ENCODE measurements at places on chromosomes 5 and 9. TPM values are rescaled to one million over a fixed set of nuclear protein-coding genes. Genes with fewer than 3 reads are reported as not detected.

DNA sequence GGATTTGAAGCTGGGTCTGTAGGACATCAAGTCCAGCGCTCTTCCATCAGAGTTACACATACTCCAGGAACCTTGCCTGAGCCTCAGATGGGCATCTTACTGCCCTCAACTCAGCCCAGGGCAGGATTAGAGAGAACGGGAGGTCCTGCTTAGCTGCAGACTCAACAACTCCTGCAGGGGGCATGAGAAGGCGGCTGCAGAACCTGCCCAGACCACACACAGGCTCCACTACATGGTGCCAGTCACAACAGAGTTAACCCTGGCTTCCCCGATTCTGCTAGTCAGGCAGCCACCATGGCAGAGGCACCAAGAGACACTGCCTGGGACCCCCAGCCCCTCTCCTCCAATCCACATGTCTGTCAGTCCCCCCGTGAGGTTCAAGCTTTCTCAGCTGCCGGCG lies 23.9 kb upstream of the CPLX2 start:
- DNase-seq: no peak

GRCh38 chr9:115118879-115119218 lies 892 bp upstream of the TNC start:
- DNase-seq: no peak

DNA sequence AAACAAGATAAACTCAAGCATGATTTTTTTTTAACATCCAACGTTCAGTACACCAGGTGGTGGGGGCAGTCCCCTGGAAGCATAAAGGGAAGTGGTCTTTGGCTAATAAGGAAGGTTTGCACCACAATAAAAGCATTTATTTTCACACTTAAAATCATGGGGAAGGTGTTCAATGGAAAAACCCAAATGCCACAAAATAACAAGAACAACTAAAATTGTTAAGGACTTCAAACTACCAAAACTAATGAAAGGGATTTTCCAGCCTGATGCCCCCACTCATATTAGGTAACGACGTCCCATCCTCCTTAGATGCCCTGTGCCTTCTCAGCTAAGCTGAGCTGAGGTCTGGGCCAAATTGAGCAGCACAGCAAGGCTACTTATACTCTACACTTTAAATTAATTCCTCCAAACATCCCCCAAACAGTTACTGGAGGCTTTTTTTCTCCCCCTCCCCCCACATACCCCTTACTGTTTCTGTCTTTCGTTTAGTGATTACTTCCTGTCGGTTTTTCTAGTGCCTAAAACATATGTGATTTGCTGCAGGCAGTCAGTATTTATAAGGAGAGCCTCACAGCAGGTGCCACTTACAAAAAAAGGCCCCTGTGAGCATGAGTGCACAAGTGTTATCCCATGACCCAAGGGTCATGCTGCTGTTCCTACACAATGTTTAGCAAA lies 259.7 kb upstream of the ZNF608 start:
- DNase-seq: no peak

- no peak for DNase-seq
These were observed 19.5 kb upstream of the B4GALT1 start for GRCh38 chr9:33186457-33187168.

- DNase-seq: no peak
These were observed 777.4 kb upstream of the CHD1 start for GRCh38 chr5:99706160-99706559.

DNA sequence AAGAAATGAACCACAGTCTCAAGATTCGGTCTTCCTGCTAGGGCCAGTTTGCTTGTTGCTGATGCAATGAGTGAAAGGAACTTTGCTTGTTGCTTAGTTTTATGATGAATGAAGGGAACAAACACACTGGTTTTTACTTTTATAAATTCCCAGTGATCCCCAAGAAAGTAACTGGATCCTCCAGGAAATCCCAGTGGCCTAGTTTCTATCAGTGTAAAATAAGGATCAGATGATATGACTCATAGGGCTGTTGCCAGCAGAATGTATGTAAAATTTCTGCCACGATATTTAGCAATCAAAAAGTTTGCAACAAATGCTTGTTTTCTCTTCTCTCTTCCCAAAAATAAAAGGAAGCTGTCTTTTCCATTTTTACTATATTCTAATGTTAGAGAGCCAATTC lies 160.1 kb upstream of the CDKN2B start:
- DNase-seq: no peak

DNA sequence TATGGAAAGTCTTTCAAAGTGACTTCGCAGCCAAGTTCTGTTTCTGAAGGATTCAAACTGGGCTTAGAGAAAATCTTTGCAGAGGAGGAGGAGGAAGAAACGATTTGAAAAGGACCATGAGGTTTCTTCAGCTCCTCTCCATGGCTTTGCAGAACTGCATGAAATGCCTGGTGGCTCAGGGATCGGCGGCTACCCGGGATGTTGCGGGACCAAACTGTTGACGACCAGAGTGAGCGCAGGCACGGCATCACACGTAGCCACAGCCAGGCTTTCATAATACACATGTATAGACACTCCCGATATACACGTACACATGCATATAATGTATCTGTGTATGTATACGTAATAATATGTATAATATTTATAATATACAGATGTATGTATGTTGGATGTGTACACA lies 180.0 kb downstream of the PAX5 start:
- DNase-seq: no peak

DNA sequence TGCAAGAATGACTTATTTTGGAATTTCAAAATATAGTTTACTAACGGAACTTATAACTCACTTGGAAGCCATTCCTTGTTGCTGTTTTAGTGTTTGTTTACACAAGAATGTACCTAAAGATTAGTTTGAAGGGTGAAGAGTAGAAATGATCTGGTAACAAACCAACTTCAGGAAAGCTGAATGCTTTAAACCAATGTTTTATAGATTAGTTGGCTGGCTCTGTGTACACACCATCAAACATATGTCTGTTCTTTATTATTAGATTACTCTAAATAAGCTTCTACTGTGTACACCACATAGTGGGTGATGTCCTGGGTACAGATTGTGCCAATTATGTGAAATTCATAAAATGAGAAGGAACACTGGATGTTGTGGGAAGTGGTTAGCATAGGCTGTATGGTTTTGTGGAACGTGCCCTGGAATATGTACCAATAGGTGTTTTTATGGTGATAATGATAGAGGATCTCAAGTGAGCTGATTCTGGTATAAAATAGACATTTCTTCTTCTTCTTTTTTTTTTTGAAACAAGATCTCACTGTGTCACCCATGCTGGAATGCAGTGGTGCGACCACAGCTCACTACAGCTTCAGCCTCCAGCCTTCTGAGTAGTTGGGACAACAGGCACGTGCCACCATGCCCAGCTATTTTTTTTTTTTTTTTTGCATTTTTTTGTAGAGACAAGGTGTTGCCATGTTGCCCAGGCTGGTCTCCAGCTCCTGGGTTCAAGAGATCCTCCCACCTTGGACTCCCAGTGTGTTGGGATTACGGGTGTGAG lies 109.3 kb upstream of the DHFR start:
- no peak for DNase-seq

DNA sequence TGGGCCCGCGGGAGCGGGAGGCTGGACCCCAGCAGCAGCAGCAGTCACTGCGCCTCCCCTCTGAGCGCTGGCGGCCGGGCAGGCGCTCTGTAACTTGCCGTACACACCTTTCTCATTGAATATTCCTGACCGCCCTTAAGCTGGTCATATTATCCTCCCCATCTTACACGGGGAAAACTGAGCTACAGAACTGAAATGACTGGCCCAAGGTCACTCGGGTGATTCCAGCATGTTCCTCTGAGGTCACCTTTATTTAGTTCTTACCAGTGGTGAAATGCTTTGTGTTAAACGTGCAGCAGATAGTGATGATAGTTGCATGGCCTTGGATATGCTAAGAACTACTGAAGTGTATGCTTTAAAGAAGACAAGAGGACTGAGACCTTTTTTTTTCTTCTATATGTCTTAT lies 607 bp downstream of the UQCRQ start:
- no peak for DNase-seq

GRCh38 chr9:4596165-4596922 lies 65.8 kb upstream of the PLPP6 start:
- peak; percentile 53 for DNase-seq

- no peak for DNase-seq
These were observed 83.5 kb downstream of the PTCH1 start for GRCh38 chr9:95433096-95433819.

GRCh38 chr5:65809817-65810531 lies 88.0 kb downstream of the NLN start:
- no peak for DNase-seq

GRCh38 chr5:64767959-64768357 lies 533 bp downstream of the SREK1IP1 start:
- DNase-seq: no peak

GRCh38 chr5:4097199-4097598 lies 501.6 kb downstream of the IRX1 start:
- no peak for DNase-seq

DNA sequence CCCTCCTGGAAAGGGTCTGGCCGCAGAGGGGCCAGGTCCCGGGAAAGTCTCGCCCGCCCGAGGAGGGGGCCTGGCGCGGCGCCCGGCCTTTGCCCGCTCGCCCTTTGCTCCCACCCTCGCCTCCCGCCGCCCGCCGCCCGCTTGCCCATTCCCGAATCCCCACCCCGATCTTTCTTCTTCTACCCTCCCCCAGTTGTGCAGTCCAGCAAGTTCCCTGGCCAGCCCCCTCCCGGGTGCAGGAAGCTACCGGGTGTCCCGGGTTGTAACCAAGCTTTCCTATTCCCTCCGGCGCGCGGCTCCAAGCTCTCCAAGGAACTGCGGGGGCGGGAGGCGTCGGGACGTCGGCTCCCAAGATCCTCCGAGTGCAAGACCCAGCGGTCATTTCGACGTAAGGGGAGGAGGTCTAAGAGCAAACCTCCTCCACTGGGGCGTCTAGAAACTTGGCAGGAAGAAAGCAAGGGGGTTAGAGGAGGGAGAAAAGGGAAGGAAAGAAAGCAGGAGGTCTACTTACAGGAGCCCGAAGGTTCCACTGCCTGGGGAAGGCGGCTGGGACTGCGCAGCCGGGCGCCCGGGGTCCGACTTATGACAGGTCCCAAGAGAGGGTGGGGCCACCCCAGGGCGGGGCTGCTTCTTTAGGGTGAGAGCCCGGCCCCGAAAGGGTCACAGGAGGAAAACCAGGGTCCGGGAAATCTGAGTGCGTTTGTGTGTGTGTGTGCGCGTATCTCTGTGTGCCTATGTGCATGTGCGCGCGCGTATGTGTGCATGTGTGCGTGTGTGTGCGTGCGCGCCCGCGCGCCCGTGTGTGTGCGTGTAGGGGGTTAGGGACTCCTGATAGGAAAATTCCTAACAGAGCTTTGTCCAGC lies at the start of gene PTGR1:
PTGR1 (minus strand) TSS at position 556 of the 863 bp plus-strand sequence. CDS start 2,225 bp downstream, outside the sequence.
- peak; percentile 32 for DNase-seq

DNA sequence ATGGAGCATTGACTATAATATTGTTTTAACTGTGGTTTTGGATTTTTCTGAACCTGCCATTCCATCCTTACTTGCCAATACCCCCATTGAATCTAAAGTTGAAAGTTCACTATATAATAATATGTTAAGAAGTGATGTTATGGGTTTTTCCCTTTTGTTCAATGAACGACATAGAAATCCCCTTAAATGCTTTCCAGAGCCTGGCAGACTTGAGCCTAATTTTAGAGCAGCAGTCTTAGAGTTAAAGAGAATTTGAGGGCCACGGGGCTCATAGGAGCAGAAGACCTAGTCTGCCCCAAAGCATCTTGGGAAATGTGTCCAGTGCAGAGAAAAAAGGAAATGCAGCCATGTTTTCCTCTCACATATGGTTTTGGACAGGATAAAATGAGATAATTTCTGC lies 146.1 kb upstream of the SLC44A1 start:
- no peak for DNase-seq

DNA sequence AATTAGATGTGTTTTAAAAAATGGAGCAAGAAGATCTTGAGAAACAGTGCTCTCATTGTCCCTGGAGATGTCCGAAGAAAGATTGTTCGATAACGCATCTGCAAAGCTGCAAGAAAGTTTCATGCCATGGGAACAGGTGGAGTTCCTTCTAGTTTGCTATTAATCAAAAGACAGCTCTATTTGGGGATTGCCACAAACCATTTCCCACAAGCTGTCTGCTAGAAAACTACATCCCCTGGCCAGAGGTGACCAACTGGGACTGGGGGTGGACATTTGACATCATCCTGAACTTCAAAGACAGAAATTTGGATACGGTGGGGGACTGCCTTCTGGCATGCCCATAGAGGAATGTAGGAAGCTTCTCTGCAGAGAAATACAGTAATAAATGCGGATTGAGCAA lies 50.8 kb upstream of the OSMR start:
- no peak for DNase-seq

MARCHF3 gene
- total RNA-seq: 12.3 TPM

IL3 gene
- total RNA-seq: not detected

SLC6A3 gene
- total RNA-seq: 0.08 TPM

ABLIM3 gene
- total RNA-seq: not detected

SHISAL2B gene
- not detected for total RNA-seq
